ENCODE measurements at places on chromosomes 1 and 21.
A peak's percentile ranks its signal among the peaks of the same experiment; 100 is the strongest.

DNA sequence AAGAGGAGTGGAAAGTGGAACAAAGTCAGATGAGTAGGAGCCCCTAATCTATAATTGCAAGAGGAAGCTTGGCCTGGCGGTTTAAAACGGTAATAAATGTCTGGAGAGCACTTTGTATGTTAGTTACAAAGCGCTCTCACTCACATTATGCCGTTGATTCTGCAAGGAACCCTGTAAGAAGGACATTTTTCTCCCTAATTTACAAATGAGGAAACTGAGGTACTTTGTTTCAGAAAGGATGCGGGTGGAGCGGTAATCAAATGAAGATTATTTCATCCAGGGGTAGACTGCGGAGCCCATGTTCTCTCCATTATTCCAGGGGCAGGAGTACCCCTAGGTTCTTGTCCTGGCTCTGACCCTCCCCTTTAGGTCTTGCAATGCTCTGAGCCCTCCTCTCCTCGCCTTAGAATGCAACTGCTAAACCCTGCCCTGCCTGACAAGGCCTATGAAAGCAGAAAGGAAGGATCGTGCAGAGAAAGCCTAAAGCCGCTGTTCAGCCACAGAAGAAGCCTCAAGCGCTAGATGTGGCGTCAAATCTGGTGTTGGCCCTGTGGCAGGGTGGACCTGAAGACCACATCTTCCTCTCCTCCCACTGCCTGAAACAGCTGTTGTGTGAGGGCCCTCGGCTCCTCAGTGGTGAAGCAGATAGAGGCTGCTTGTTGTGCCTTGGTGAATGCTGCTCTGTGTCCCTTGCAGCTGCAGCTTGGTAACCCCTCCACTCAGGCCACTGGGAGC, 588 bp upstream of the PACC1 start:
- peak; percentile 69 for DNase-seq

- no peak for DNase-seq
Measured at GRCh38 chr1:248288391-248288790, 10.6 kb upstream of the OR2T33 start.

DNA sequence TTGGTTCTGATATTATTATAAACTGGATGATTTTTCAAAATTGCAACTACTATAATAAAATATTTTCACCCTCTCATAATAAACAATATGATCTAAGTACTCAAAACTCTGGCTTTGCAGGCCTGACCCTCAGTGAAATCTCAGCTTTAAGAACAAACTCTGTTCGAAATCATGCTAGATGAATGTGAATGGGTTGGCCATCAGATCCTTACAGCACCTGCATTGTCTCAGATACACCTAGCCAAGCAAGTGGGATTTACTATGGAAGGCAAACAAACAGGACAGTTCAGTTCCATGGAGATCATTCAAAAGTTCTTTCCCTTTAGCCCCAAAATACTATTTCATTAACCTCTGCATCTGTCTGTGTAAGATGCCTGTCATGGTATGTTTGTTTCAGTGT, 44.8 kb downstream of the STYXL2 start:
- no peak for DNase-seq

DNA sequence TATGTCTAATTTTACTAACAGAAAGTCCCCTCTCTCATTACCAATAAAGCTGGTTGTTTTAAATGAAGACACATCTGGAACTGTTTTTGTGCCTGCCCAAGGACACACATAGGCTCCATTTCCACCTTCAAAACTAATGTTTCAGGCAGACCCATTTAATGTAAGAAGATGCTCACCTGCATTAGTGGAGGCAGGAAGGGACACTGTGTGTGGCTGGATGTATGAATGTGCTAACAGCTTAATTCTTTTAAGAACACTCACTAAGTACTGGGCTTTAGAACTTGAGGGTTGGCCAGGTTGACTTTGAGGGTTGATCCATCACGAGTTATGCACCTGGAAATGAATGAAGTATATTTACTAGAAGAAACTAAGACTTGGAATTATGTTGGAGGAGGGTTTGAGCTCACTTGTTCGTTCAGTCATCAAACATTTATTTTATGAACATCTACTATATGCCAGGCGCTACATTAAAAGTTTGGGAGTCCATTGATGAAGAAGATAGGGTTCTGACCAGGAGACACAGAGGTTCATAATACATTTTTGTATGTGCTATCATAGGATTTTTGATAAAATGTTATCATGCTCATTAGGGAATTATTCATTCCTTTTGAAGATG, 5.4 kb downstream of the JUN start:
- no peak for DNase-seq

GRCh38 chr1:161077426-161077825, 7.7 kb upstream of the ARHGAP30 start:
- no peak for DNase-seq

DNA sequence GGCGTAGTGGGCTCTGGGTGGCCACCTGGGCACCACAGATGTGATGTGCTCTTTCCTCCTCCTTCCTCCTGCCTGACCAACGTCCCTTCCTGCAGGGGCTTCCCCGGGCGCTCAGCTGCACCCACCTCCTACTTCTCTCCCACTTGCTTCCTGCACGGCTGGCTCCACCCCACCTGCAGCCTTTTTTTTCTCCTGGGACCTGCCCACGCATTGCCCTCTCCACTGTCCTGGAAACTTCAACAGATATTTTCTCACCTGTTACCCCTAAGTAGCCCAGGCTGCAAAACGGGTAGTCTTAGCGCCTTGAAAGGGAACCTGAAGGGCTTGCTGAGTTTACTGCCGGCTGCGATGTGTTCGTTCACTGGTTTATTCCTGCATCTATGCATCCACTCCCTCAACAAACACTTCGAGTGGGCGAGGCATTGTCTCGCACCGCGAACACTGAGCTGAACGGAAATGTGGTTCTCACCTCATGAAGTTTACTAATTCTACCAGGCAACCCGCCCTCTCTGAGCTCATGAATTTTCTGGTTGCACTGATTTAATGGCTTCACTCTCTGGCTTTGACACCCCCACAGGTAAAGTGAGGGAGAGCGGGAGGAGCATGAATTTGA, 23.6 kb downstream of the ZBTB18 start:
- DNase-seq: no peak

DNA sequence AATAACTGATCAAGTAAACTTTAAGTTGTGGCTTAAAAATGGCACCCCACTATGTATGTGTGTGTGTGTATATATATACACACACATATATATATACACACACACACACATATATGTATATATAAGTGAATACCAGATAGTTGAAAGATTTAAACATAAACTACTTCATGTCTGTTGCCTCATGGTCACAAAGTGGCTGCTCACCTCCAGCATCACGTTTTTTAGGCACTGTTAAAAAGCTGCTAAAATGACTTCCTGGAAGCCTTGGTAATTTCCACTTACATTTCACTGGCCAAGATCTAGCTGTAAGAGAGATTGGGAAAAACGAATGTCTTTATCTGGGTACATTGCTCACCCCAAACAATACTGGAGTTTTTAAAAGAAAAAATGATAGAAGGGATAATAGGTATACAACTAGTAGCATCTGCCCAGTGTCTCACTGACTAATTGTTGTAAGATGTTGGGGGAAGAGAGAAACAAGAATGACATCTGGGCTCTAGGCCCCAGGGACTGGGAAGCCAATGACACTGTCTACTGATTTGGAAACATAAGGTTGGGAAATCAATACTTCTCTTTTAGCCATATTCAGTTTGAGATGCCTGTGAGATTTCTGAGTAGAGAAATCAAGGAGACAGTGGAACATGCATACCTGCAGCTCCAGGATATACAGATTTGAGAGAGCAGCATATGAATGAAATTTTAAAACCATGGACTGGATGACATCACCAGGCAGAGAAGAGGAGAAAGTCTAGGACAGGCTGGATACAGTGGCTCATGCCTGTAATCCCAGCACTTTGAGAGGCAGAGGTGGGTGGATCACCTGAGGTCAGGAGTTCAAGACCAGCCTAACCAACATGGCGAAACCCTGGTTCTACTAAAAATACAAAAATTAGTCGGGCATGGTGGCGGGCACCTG, 42.8 kb downstream of the CLDN14 start:
- no peak for DNase-seq

DNA sequence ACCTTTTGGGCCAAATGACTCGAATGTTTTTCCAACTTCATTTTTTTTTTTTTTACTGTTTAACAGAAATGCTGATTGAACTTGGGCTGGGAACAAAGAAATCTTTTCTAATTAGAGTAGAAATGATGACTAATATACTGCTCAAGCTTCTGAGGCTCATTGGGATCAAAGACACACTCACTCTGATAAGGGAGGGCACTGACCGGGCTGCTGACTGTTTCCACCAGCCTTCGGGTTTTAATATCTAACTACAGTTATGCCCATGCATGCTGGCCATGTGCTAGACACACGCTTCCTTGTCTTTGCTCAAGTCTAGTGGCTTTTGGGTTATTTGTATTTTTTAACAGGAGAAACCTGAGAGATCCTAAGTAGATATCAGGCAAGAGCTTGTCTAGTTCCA, 16.8 kb downstream of the ZBTB18 start:
- DNase-seq: no peak

DNA sequence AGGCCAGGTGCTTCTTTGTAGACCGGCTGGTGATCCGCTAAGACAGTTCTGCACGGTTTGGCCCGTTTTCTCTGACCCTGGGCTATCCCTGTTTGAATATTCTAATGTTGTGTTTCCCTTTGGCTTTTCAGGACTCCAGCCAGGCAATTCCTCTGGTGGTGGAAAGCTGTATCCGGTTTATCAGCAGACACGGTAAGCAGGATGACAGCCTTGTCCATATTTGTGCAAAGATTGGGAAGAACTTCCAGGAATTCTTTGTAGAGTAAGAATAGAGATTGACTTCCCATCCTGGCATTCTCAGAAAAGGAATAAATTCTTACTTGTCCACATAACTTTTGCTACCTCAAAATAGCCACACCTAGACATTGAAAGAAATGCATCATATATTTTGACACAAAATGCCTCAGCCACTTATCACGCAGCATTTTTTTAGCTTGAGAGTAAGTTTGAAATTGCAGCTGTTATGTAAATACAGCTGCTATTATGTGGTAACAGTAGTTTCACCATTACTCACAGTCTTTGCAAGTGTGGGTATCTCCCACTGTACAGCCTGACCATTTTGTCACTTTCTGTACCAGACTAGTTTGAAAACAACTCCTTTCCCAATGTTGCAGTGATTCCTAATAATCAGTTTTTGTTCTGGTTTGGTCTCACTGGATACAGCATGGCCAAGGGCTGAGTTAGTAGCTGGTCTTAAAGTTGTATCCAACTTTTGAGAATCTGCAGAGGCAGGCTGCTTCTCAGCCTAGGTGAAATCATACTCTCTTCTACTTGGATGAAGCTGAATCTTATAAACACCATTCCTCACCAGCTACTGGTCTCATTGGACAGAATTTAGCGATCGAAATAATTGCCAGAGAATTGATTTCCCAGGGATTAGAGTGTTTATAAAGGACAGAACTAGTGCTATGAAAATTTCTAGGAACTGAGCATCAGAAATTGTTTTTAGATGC, 40.0 kb upstream of the IKBKE start:
- no peak for DNase-seq

DNA sequence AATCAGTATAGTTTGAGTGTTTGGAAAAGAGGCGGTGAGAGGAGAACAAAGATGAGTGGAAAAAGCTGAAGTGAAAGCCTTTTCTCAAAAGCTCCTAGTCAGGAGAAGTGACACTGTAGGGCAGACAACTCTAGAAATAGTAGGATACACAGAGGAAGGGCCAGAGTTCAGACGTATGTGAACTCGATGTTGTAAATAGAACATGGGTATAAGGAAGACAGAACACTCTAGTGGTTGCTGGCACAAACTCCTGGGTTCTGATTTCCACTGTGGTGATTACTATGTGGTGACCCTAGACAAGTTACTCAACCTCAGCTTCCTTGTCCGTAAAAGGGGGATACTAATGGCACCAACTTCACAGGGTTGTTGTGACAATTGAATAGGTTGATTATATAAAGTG, 30.2 kb upstream of the MGST3 start:
- DNase-seq: no peak

GRCh38 chr1:14737561-14738094, 139.1 kb downstream of the KAZN start:
- no peak for DNase-seq

DNA sequence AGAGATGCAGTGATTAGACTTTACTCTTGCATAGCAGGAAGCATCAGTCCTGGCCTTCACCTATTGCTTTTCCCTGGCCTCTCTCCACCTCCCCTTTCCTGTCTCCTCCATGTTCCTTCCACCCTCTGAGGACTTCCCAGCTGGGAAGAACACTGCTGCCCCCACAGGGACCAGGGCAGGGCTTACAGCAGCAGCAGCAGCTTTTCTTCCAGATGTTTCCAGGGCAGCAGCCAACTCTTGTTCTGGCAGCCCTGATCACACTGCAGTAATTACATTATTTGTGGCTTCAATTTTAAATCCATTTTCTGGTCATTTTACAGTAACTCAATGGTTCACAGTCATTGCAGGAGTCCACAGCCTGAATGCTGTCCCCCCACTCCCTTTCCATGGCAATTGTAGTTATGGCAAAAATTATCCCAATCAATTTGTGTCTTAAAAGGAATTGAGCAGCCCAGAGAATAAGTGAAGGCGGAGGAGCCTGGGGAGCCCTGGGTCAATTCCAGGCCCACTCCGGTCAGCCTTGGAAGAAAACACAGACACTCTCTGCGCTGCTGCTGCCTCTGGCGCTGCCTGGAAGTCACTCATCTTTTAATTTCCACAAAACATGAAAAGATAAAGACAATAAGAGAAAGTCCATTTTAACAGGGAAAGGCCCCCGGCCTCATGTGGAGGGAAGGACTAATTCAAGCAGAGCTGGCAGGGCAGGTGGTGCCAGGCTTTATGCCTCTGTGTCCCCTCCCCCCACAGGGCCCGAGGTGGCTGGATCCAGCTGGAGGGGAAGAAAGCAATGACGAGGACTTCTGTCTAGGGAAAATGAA, 148.6 kb downstream of the GRIK3 start:
- DNase-seq: no peak

- DNase-seq: no peak
Measured at GRCh38 chr1:207898260-207898659, 12.7 kb downstream of the CD34 start.

GRCh38 chr1:36821386-36821785, 212.9 kb downstream of the GRIK3 start:
- no peak for DNase-seq

GRCh38 chr1:186178426-186179043, 196.5 kb downstream of the TPR start:
- no peak for DNase-seq

DNA sequence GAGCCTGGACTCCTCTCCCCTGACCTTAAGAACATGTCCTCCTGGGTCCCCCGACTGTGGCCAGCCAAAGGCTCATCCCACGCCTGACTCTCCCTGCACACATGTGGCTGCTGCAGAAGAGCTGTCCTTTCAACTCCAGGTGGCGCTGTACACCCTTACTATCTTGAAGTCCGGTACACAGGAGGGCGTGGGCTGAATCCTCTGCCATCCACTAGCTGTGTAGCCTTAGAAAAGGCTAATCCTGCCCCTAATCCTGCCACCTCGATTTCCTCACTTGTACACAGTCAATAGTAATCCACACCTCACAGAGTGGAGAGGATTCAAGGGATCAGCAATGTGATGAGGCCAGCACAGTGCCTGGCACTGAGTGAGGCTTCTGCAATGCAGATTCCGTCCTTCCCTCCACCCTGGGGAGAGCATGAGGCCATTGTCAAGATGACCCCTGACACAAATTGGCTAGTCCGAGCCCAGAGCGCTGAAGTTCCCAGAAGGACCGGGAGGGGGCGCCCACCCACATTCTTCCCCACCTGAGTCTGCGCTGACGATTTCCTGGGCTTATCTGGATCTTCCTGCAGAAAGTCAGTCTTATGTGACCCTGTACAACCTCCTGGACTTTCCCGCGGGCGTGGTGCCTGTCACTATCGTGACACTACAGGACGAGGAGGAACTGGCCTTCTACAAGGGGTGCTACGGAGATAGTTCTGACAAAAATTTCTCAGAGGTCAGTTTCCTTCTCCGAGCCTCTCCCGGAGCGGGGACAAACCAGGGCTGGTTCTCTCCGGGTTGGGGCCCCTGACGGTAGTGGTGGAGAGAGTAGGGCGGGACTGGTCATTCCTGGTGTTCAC, 47.1 kb upstream of the DMBX1 start:
- peak; percentile 93 for DNase-seq
